SJCRH30 (cell line): ENCODE measurements at places on chromosomes 3 and 15.

DNA sequence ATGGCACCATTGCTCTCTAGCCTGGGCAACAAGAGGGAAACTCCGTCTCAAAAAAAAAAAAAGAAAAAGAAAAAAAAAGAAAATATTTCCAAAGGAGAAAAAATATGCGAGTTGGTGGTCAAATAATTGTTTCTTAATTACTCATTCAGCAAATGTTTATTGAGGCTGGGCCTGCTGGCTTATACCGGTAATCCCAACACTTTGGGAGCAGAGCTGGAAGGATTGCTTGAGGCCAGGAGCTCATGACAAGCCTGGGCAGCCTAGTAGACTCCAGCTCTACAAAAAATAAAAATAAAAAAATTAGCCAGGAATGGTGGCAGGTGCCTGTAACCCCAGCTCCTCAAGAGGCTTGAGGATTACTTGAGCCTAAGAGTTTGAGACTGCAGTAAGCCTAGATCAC, 4.1 kb downstream of the KNL1 start:
- H3K36me3 ChIP-seq = no peaks in the 10 kb centered on the region
- no peaks in the 10 kb centered on the region for H3K27me3 ChIP-seq
- H3K4me3 ChIP-seq = no peak overlapping the region

DNA sequence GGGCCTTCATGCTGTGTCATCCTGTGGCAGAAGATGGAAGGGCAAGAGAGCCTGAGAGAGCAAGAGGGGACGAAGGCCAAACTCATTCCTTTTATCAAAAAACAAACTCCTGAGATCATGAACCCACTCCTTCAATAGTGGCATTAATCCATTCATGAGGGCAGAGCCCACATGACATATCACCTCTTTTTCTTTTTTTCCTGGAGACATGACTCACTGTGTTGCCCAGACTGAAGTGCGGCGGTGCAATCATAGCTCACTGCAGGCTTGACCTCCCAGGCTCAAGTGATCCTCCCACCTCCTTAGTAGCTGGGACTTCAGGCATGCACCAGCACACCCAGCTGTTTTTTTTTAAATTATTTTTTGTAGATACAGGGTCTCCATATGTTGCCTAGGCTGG, 92.0 kb upstream of the RNU6-1 start:
- H3K36me3 ChIP-seq = no peaks in the 10 kb centered on the region
- no peak overlapping the region for H3K4me3 ChIP-seq
- H3K4me1 ChIP-seq = no peaks in the 10 kb centered on the region

DNA sequence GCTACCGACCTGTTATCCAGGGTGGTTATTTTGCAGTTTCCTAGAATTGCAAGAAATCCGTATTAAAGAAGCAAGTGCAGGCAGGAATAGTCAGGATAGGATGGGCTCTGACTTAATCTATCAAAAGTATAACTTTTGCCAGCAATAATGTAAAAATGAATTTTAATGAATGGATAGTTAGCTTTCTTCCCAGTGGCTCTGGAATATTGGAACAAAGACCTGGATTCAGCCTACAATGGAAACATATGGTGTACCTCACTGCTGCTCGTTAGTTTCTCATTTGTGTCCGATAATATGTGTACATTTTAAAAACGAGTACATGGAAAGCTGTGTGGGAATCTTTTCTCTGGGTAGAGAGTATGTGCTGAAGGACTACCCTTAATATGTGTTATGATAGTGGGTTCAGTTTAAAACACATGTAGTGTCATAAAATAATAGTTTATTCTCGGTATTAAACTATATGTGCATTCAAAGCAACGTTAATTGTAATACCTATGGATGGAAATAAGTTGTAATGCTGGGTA, 805 bp downstream of the SERPINI1 start:
- no peaks in the 10 kb centered on the region for H3K4me1 ChIP-seq
- no peak for DNase-seq
- H3K36me3 ChIP-seq = no peaks in the 10 kb centered on the region
- H3K27me3 ChIP-seq = no peaks in the 10 kb centered on the region
- no peak overlapping the region for H3K27ac ChIP-seq

DNA sequence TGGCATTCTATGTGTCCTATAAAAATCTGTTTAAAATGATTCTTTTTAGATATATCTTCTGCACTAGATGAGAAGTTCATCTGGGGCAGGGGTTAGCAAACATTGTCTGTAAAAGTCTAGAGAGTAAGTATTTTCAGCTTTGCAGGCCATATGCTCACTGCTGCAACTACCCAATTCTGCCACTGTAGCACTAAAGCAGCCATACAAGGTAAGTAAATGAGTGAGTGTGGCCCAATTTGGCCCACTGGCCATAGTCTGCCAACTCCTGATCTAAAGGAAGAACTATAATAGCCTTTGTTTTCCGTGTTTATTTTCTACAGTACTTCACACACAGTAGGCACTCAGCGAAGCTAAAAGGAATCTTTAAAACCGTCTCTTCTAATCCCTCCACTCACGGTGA, 42.3 kb downstream of the DLG1 start:
- no peak for DNase-seq
- no peaks in the 10 kb centered on the region for H3K27me3 ChIP-seq
- H3K4me1 ChIP-seq = no peaks in the 10 kb centered on the region; the same call in 1 of the 2 replicates
- H3K27ac ChIP-seq = no peak overlapping the region
- H3K4me3 ChIP-seq = no peak overlapping the region

- no peaks in the 10 kb centered on the region for H3K4me1 ChIP-seq
- H3K27me3 ChIP-seq = no peaks in the 10 kb centered on the region
- no peak for DNase-seq
- H3K36me3 ChIP-seq = no peaks in the 10 kb centered on the region
Observed at GRCh38 chr3:169836942-169837275, 24.2 kb upstream of the LRRC34 start.

DNA sequence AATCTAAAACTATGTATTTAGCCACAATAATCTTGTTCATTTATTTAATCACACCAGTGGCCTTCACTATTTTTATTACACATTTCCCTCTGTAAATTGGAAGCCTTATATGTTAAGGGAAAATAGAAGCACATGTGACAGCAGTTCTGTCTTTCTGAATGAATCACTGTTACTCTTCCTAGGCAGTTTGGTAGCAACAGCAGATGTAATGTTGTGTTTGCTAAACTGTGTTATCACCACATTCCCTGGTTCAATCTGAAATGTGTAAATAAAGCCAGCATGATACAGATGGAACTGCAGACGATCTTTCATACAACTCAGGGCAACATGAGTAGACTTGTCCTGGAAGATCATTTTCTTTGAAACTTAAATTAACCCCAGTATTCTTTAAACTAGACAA, 220.1 kb downstream of the MCTP2 start:
- no peaks in the 10 kb centered on the region for H3K36me3 ChIP-seq
- H3K4me3 ChIP-seq = no peak overlapping the region
- H3K27ac ChIP-seq = no peak overlapping the region
- no peaks in the 10 kb centered on the region for H3K27me3 ChIP-seq
- DNase-seq = no peak
- peaks cover 4% of the 10 kb centered on the region; the same call in 1 of the 2 replicates for H3K4me1 ChIP-seq

DNA sequence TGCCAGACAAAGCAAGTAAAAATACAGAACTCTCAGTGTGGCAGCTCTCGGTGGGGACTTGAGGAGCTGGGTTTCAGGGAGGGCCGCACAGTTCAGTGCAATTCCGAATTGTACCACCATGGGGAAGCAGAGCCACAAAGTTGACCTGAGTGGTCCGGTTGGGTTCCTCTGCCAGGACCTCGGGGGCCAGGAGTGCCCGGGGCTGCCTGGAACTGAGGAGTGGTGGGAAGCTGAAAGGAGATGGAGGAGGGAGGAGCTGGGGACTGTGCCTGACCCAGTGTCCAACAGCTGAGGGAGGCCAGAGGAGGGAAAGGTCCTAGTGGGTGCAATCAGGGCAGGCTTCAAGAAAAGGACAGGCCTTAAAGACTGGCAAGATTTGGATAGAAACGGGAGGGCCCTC, 32.2 kb upstream of the TRH start:
- H3K4me3 ChIP-seq = no peak overlapping the region
- DNase-seq = peak; percentile 66
- no peaks in the 10 kb centered on the region; the same call in 1 of the 2 replicates for H3K4me1 ChIP-seq
- H3K36me3 ChIP-seq = no peaks in the 10 kb centered on the region
- no peak overlapping the region for H3K27ac ChIP-seq

DNA sequence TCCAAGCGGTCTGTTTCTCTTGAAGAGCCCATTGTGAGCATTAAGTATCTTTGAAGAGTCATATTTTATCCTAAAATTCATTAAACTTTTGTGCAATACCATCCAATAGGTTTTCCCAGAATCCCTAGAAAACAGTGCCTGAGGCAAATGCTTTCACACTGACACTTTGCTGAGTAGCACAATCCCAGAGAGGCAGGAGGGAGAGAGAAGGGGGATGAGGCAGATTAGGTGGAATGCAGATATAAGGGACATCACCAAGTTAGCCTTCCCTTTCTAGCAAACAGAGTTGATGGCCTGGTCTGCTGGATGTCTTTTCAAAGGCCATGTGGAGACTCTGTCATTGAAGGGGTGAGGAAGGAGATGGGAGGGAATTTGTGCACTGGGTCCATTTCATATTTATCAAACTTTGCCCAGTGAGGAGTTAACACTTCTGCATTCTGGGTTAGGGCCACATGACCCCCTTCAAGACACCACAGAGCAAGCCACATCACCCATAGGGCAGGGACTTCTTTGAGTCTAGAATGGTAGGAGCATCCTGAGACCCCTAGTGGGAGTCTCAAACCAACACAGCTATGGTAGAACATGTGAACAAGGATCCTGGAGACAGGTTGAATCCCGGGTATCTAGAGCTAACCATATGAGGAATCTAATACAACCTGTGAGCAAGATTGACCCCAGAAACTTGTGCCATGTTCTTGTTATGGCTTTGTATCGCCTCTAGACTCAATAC, 32.0 kb upstream of the SEMA6D start:
- no peaks in the 10 kb centered on the region for H3K27me3 ChIP-seq
- no peak overlapping the region for H3K4me3 ChIP-seq
- DNase-seq = no peak
- no peaks in the 10 kb centered on the region for H3K36me3 ChIP-seq
- H3K4me1 ChIP-seq = no peaks in the 10 kb centered on the region

GRCh38 chr3:162195147-162195546, 698.5 kb downstream of the OTOL1 start:
- H3K36me3 ChIP-seq = no peaks in the 10 kb centered on the region
- H3K27ac ChIP-seq = no peak overlapping the region
- no peak for DNase-seq
- no peaks in the 10 kb centered on the region for H3K4me1 ChIP-seq
- H3K4me3 ChIP-seq = no peak overlapping the region

GRCh38 chr3:37262816-37263393, 88.5 kb upstream of the LRRFIP2 start:
- no peak overlapping the region for H3K4me3 ChIP-seq
- no peaks in the 10 kb centered on the region for H3K27me3 ChIP-seq
- H3K36me3 ChIP-seq = no peaks in the 10 kb centered on the region
- no peaks in the 10 kb centered on the region for H3K4me1 ChIP-seq
